ENCODE measurements at places on chromosomes 2 and 18.

- no peak for DNase-seq
Observed at GRCh38 chr2:65503746-65504145, 71.3 kb upstream of the SPRED2 start.

- DNase-seq, result no peak
Observed at GRCh38 chr2:238730001-238730669, 117.8 kb upstream of the TWIST2 start.

GRCh38 chr2:186909095-186909494 is 60.1 kb upstream of the ZSWIM2 start:
- DNase-seq, result no peak

DNA sequence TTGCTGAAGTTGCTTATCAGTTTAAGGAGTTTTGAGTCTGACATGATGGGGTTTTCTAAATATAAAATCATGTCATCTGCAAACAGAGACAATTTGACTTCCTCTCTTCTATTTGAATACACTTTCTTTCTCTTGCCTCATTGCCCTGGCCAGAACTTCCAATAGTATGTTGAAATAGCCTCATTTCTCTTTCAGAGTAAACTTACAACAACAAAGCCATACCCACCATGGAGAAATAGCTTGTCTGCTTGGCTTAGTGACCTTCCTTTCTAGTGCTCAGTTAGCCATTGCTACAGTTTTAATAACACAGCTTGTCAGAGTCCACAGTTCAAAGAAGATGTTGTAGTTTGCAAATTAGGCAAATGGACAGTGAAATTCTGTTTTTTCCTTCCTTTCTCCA is 228.0 kb downstream of the ETAA1 start:
- DNase-seq, result no peak

DNA sequence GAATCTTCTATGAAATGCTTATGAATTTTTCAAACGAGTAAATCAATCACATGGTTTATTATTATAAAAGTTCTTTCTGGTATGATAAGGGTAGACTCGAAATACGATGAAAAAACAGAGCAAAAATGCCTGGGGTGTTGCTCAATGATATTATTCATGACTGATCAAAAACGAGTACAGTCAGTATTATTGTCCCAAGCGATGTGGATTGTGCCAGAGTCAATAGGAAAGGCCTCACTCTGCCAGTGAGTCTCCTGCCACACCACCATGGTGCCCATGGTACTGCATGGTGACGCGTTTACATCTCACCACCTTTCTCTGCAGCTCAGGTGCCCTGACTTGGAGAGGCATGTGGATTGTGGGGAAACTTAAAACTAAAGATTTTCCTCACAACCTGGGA is 58.5 kb downstream of the KCTD1 start:
- DNase-seq, result no peak

DNA sequence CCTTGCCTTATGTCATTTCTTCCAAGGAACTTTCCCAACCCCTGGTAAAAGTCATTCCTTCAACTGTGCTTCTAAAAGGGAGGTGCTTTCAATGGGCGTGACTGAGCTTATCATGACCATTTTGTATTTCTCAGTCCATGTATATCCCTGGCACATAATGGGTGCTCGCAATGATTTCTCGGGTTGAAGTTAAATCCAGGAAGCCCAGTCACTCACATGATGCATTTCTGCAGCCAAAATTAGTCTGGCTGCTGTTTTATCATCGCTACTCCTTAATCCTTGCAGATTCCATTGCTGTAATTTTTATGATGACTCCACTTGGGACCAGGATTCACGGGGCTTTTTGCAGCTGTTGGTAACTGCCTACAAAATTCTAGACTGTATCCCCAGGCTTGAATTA is 25.9 kb upstream of the RFX8 start:
- DNase-seq, result no peak

DNA sequence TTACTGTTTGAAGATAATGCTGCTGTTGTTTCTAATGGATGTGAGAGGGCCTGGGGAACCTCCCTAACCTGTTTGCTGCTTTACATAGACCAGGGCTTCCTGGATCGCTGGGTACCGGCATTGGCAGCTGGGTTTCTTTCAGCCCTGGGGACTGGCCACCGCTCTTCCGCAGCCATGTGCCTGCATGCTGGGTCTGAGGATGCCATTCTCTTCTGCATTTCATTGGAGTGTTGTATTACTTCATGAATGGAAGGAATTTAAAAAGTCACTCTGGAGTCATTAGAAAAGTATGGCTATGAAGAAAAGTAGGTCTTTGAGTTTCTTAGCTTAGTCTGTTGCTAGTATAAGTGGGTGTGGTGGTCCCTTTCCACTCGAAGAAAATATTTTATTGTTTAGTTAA is 107.3 kb upstream of the MGAT5 start:
- DNase-seq, result no peak

GRCh38 chr2:45320956-45321355 is 290.1 kb downstream of the SRBD1 start:
- no peak for DNase-seq

- DNase-seq, result no peak
Observed at GRCh38 chr2:40740419-40740818, 288.5 kb upstream of the SLC8A1 start.
